ENCODE measurements at places on chromosomes 4 and X. TPM values are rescaled to one million over a fixed set of nuclear protein-coding genes. Genes with fewer than 3 reads are reported as not detected.

CLDN22 gene
- not detected for total RNA-seq

ANKRD50 gene
- 7.4 TPM for total RNA-seq

NIPAL1 gene
- 1.4 TPM for total RNA-seq

- no peaks in the 10 kb centered on the region for H3K36me3 ChIP-seq
- no peak overlapping the region for H3K4me3 ChIP-seq
- no peaks in the 10 kb centered on the region for H3K27me3 ChIP-seq
- H3K27ac ChIP-seq, result no peak overlapping the region
Observed at GRCh38 chrX:22975786-22976185, 24.0 kb upstream of the DDX53 start.

DNA sequence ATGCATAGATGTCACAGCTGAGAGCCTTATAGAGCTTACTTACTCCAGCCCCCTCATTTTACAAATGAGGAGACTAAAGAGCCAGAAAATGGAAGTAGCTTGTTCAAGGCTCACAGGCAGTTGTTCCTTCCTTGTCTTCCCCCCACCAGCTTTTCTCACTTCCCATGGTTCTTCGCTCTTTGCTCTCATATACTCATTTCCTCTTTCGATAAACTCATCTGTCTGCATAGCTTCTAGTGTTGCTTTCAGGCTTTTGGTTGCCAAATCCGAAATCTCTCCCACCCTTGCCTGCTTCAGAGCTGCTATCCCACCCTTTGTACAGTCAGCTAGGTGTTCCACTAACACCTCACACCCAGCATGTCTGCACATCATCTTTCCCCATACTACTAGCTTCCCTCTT is 25.0 kb upstream of the GJB1 start:
- H3K27me3 ChIP-seq, result no peaks in the 10 kb centered on the region
- no peak overlapping the region for H3K4me3 ChIP-seq
- H3K27ac ChIP-seq, result no peak overlapping the region
- no peaks in the 10 kb centered on the region for H3K36me3 ChIP-seq

DNA sequence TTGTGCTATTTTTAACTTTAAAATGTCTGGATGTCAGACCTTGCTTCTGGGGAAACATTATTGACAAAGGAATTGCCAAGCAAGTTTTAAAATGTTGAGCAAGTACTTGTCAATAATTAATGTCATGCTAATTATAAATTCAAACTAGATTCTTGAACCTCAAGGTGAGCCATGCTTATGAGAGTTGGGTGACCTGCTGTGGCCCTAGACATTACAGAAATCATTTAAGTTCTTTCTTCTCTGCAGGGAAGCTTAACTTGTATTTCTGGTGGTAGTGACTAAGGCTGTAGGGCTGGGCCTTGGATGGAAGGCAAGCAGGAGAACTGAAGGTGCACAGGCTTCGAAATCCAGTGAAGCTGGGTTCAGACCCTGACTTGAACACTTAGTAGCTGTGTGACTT is 14.8 kb upstream of the UCHL1 start:
- H3K27me3 ChIP-seq, result no peaks in the 10 kb centered on the region
- no peak overlapping the region for H3K4me3 ChIP-seq
- no peaks in the 10 kb centered on the region for H3K36me3 ChIP-seq

- H3K4me3 ChIP-seq, result no peak overlapping the region
- H3K4me1 ChIP-seq, result no peaks in the 10 kb centered on the region
- no peak overlapping the region for H3K27ac ChIP-seq
- DNase-seq, result no peak
- no peaks in the 10 kb centered on the region for H3K27me3 ChIP-seq
Observed at GRCh38 chr4:17093481-17093880, 195.0 kb upstream of the LDB2 start.

Data from ovary (tissue), 10 donors.